Brain (organoid and tissue), 16 donors: ENCODE measurements at places on chromosomes 2 and 18. TPM values are rescaled to one million over a fixed set of nuclear protein-coding genes. Genes with fewer than 3 reads are reported as not detected.

The HOXD3 gene
- polyA plus RNA-seq, result 1.2 TPM

DNA sequence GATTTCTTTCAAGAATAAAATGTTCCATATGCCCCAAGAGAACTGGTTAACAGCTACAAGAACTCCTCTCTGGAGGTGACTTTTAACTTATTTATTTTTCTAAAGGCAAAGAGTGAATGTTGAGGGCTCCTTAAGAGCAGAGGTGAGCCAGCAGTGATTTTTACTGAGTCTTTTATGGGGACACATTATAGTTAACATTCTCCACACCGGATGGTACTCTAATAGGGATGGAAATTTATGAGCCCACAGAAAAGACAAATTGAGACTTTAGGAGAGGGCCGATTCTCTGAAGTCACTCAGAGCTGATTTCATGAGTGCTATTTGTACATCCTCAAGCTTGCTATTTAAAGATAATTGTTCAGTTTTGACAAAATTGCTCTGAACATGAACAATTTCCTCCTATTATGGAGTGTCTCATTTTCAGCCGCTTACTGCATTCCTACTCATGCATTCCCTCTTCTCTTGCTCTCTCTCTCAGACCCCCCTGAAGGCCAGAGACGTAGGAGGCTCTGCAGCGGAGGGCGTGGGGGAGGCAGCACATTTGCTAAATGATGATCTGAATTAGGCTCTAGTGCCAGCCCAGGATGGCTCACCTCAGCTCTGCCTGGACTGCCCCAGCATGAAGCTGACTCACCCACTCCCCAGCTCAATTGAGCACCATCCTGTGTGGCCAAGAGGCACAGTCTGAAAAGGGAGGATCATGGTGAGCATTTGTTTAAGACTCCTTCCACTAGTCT lies 5.9 kb upstream of the RPL37A start:
- no peak for DNase-seq

The DLX1 gene
- polyA plus RNA-seq, result 0.63 TPM

The NEMP2 gene
- polyA plus RNA-seq, result 4.0 TPM

- DNase-seq, result no peak
These were observed 222.8 kb downstream of the FBXO15 start for GRCh38 chr18:73924836-73925235.

The CREG2 gene
- 3.8 TPM for polyA plus RNA-seq

GRCh38 chr2:124894199-124894598 lies 869.1 kb downstream of the CNTNAP5 start:
- DNase-seq, result no peak

DNA sequence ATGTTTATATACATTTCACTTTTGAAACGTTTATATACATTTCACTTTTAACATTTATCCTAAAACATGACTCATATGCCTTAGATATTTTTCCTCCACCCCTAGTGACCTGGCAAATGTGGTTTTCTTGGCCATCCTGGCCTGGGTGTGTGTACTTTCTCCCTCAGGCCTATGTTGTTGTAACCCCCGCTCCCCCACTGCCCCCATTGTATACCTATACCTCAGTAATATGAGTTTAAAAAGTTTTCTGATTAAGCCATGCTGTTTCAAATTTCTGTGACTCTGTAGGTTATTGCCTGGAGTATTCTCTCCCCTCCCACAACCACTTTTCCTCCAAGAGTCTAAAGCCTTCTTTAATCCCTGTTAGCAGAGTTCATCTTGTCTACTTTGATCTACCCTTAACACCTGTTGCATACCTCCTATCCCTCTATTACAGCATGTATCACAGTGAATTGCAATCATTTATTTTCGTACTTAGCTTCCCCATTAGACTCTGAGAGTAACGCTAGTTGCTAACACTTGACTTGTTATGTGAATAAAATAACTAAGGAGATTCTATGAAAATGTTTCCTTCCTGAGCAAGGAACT lies 67.9 kb downstream of the LCLAT1 start:
- DNase-seq, result no peak

GRCh38 chr2:66030553-66030952 lies 404.4 kb upstream of the MEIS1 start:
- DNase-seq, result no peak

- no peak for DNase-seq
These were observed 61.5 kb downstream of the ADCYAP1 start for GRCh38 chr18:965921-966758.
